ENCODE measurements at places on chromosomes 2 and 18. TPM values are rescaled to one million over a fixed set of nuclear protein-coding genes. Genes with fewer than 3 reads are reported as not detected.

- no peak overlapping the region for H3K4me3 ChIP-seq
- H3K27ac ChIP-seq, result no peak overlapping the region
- no peaks in the 10 kb centered on the region for H3K27me3 ChIP-seq
These were observed 132.9 kb upstream of the SH3BP4 start for GRCh38 chr2:234818937-234819336.

- H3K4me3 ChIP-seq, result no peak overlapping the region
- H3K36me3 ChIP-seq, result no peaks in the 10 kb centered on the region
- no peaks in the 10 kb centered on the region for H3K27me3 ChIP-seq
- no peak overlapping the region for H3K27ac ChIP-seq
- DNase-seq, result no peak
- peaks cover 5% of the 10 kb centered on the region for H3K4me1 ChIP-seq
These were observed 139.9 kb upstream of the GLI2 start for GRCh38 chr2:120595739-120596138.

GRCh38 chr2:11988691-11989353 is 242.4 kb downstream of the LPIN1 start:
- no peaks in the 10 kb centered on the region for H3K27me3 ChIP-seq
- H3K4me1 ChIP-seq, result no peaks in the 10 kb centered on the region
- H3K36me3 ChIP-seq, result no peaks in the 10 kb centered on the region

DNA sequence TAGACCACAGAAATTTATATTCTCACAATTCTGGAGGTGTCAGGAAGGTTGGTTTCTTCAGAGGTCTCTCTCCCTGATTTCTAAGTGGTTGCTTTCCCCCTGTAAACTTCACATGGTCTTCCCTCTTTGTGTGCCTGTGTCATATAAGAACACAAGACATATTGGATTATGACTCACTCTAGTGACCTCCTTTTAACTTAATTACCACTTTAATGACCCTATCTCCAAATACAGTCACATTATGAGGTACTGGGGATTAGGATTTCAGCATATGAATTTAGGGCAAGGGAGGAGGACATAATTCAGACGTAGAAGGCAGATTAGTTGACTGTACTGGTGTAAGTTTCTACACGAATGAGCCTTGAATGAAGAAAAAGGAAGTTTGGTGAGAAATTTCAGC is 38.2 kb upstream of the EPHA4 start:
- H3K27ac ChIP-seq, result no peak overlapping the region
- H3K36me3 ChIP-seq, result no peaks in the 10 kb centered on the region
- no peaks in the 10 kb centered on the region for H3K4me1 ChIP-seq
- no peaks in the 10 kb centered on the region for H3K27me3 ChIP-seq
- DNase-seq, result no peak

ZNF521 gene
- total RNA-seq, result 12.0 TPM
